RPMI7951 (cell line): ENCODE measurements at places on chromosomes 11 and 22. TPM values are rescaled to one million over a fixed set of nuclear protein-coding genes. Genes with fewer than 3 reads are reported as not detected.

GRCh38 chr11:78860720-78861422 lies 286.2 kb upstream of the NARS2 start:
- DNase-seq: peak; percentile 33

DNA sequence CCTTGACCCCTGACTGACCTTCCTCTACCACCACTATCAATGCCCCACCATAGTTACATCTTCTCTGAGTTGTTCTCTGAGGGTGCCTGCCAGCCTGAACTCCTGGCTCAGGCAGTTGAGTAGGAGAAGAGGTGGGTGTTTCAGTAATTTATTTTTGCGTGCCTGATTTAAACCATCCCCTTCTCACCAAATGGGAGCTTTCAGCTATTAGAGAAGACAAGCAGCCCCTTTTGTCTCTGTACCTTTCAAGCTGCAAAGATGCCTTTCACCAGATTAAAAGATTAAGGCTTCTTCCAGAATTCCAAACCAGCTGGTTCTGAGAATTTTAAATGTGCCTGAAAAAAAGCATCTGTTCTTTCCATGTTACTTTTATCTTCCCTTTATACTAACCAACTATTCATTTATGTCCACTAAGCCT lies 223.8 kb downstream of the FAM76B start:
- no peak for DNase-seq

CDC42EP2 gene
- total RNA-seq: 7.0 and 7.1 TPM in 2 replicates

DNA sequence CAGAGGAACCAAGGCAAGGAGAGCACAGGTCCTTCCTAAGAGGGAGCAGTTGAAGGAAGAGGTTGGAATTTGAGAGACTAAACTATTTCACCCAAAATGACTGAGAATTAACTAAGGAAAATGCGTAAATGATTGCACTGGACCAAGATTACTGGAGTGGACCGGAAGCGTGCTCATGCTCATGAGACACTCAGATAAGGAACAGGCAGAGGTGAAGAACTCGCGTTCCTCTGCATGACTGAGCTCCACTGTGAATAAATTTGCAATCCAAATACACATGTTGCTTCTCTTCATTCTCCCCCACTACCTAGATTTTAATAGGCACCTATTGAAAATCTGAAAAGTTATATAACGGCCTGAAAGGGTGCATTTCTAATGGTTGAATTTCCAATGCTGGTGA lies 207.0 kb downstream of the KIRREL3 start:
- no peak for DNase-seq

DNA sequence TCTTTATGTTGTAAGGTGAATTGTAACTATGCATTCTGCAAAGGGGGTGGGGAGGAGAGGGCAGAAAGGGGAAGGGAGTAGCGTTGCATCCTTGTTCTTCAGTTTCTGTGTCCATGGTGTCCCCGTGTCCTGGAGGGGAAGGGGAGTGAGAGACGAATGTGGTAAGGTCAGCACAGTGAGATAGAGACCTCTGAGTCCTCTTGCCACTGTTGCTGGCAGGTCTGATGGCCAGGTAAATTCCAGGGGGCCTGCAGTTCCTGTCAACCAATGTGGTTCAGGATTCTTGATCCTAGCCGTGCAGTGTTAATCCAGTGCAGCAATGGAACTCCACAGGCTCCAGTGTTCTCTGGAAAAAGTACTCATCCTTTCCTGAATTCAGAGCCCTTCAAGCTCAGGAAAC lies 14.6 kb upstream of the ADSL start:
- DNase-seq: no peak

GRCh38 chr22:44136112-44136511 lies 44.6 kb upstream of the PARVG start:
- DNase-seq: no peak

PKP3 gene
- total RNA-seq: 0.84 and 2.9 TPM in 2 replicates

DNA sequence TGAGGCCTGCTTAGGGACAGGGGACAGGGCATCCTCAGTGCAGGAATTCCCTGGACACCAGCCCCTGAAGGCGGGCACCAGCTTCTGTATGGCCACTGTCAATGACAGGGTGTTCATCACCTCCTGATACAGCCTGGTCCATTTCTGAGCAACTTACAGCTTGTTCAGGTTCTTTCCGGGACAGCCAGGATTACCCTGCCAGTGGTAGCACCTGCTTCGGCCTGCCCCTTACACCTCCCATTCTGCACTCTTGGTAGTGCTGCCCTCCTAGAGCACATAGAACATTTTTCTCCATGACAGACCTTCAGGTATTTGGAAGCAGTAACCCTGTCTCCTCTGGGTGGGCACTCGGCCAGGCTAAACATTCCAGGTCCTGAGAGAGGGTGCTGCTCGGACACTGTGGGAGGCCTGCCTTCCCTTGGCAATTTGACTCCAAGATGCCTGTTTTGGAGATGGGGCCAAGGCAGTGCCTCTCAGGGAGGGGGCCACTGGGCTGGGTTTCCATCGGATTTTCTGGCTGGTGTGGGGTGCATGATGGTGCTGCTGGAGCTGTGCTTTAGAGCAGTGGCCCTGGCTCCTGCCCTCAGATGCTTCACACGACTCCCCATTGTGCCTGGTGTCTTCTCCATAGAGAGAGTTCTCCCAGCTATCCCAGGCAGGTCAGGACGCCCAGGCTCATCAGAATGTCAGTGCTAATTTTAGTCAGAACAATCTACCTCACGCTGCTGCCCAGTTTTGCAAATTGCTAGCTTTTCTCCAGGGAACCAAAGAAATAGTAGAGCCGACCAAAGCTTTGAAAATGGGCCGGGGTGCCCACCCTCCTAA lies 1.2 kb downstream of the GAL3ST3 start:
- DNase-seq: no peak

GPHA2 gene
- total RNA-seq: not detected in 2 replicates

LDLRAD3 gene
- 3.8 TPM in 2 replicates for total RNA-seq

MAJIN gene
- total RNA-seq: not detected in 2 replicates

DNA sequence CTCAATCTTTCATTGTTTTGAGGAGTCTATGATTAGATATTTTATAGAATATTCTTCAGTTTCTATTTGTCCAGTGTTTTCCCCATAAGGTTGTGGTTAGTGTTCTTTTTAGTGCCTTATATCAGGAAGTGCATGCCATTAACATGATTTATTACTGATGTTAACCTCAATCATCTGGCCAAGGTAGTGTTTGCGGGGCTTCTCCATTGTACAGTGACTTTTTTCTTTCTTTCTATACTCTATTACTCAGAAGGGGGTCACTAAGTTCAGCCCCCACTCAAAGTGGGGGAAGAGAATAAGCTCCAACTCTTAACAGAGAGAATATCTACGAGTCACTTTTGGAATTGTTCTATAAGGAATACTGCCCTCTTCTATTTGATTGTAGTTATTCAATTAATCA lies 415.8 kb downstream of the DYNC2H1 start:
- peak; percentile 69 for DNase-seq

DNA sequence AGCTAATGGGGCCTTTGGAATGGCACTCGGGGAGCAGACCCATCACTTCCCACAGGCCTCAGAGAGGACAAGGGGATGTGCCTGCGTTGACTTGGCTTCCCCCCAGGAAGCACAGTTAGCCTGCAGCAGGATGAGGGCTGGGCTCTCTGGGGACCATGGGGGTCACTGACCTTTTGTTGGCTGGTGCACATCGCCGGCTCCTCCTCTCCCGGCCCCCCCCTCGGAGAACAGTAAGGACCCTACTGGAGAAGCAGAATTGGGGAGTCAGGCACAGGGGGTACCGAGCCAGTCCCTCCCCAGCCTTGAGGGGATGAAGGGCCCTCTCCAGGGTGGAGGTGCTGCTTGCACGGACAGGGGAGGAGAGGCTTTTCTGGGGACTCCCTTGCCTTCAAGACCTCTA lies 32.8 kb downstream of the NRXN2 start:
- no peak for DNase-seq

SLC35F2 gene
- 36.5 and 43.5 TPM in 2 replicates for total RNA-seq

- DNase-seq: no peak
These were observed 133.2 kb downstream of the SLC1A2 start for GRCh38 chr11:35286126-35286525.

DNA sequence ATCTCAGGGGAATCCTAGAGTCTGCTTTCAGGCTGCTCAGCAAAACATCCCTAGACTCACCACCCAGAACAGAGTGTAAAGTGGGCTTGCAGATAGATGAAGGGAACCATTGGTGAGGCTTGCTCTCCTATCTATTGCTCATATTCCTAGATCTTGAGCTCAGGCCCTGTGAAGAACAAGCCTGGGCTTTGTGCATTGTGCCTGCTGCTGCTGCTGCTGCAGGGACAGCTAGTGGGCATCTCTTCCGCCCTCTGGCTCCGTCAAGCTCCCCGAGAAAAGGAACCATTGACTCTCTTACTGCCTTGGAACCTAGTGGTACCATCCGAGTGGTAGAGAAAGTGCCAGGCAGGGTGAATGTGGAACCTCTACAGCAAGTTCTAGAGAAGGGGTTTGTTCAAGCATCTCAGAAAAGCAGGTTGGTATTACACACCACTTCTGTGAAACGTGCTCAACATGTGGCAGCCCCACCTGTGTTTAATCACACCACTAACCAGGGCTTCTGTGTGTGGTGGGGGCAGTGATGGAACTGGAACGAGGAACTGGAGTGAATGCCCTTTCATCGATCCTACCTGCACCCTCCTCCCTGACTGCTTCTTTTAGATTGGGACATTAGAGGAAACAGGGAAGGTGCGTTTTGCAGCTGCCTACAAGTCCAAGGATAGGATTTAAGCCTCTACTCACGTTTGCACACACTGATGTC lies 4.4 kb downstream of the BACE1-AS start:
- DNase-seq: no peak

CARS1 gene
- total RNA-seq: 44.3 and 50.8 TPM in 2 replicates

PHETA2 gene
- 5.2 and 7.5 TPM in 2 replicates for total RNA-seq

YPEL4 gene
- total RNA-seq: 0.20 and 1.1 TPM in 2 replicates

- DNase-seq: no peak
These were observed 60.2 kb upstream of the LYVE1 start for GRCh38 chr11:10628508-10629236.

FIBP gene
- 141 and 145 TPM in 2 replicates for total RNA-seq

DNA sequence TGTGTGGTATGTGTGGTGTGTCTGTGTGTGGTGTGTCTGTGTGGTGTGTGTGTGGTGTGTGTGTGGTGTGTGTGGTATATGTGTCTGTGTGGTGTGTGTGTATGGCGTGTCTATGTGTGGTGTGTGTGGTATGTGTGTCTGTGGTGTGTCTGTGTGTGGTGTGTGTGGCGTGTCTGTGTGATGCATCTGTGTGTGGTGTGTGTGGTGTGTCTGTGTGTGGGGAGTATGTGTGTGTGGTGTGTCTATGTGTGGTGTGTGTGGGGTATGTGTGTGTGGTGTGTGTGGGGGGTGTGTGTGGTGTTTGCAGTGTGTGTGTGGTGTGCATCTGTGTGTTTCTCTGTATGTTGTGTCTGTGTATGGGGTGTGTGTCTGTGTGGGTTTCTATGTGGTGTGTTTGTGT lies 7.8 kb upstream of the PVALB start:
- DNase-seq: no peak

ZNRF3 gene
- 2.3 and 2.7 TPM in 2 replicates for total RNA-seq

GRCh38 chr11:26483108-26483507 lies 89.0 kb downstream of the MUC15 start:
- no peak for DNase-seq

DNA sequence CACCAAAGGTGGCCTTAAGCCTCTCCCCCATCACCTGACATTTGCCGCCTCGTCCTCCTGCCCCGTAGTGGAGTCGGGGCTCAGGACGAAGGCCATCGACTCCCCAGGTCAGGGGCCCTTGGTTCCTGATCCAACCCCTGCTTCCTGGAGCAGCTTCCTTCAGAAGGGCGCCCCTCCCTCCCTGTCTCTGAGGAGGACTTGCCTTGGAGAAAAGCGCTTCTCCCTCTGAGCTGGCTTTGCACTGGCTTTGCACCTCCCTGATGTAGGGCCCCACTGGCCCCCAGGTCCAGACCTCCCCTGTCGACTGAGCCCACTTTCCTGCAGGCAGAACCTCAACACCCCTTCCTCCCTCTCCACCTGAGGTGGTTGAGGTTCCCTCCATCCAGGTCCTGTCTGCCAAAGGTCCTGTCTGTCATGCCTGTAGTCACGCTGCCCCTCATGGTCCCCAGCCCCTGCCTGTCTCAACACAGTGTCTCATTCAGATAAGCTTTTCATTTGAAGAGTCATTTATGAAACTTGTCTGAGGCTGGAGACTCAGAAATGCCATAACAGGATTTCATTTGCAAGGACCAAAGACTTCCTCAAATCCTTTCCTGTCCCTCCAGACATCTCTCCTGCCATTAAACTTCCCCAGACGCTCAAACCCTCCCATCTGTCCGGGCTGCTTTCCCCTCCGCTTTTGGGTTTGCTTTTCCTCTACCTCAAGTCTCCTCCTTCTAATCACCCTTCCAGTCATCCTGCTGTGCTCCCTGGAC lies 78.4 kb downstream of the MYO7A start:
- DNase-seq: no peak

BUD13 gene
- total RNA-seq: 19.5 and 23.2 TPM in 2 replicates

DNA sequence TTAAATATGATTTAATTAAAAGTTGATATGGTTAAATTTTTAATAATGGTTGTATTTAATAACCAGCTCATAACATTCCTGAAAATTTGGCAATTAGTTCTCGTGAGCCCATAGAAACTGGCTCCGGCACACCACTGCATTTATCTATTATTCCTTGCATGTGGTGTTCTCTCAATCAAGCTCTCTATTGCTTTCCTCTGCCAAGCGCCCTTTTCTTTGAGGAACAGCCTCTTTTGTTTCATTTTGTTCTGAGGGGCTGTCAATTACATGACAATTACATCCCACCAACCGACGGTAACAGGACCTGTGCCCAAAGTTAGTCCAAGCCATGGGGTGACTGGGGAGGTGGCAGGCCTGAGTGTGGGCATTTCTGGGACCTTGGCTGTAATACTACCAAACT lies 8.1 kb downstream of the C11orf91 start:
- DNase-seq: no peak

- no peak for DNase-seq
These were observed 44.5 kb downstream of the PARVG start for GRCh38 chr22:44225091-44225689.

DNA sequence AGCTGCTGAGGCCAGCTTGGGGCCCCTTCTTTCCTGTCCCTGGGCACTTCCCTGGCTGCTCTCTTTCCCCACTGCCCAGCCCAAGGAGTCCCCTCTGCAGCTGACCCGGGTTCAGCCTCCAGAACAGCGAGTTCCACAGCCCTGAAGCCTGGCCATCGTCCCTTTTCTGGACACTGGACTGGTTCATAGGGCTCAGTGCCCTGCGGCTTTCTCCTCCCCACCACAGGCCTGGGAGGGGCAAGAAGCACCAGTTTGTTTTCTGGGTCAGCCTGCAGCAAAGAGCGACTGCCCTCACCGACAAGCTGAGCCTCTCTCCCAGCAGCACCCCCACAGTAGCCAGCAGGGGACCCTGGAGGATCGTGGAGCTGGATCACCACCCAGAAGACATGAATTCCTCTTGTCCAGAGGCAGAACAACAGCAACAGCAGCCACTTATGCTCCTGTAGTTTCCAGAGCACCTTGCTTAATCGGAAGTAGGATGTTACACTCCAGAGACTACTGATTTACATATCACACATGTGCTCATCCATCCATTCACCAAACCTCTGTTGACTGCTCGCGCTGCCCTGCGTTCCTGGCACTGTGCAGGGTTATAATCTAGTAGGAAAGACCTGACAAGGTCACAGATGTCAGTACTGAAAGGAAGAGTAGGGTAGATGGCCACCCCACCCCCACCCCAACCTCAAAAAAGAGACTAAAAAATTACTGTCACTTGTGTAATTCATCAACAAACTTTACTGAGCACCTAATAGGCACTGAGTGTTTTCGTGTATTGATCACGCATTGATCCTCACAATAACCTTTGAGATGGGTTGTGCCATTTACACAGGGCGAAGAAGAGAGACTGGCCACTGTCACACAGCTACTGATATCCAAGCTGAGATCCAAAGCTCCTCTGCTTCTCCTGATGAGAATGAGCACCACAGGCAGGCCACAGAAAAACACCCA lies 13.0 kb upstream of the CXCR5 start:
- peak; percentile 59 for DNase-seq
